ENCODE measurements at places on chromosomes 5 and 9. TPM values are rescaled to one million over a fixed set of nuclear protein-coding genes. Genes with fewer than 3 reads are reported as not detected.

DNA sequence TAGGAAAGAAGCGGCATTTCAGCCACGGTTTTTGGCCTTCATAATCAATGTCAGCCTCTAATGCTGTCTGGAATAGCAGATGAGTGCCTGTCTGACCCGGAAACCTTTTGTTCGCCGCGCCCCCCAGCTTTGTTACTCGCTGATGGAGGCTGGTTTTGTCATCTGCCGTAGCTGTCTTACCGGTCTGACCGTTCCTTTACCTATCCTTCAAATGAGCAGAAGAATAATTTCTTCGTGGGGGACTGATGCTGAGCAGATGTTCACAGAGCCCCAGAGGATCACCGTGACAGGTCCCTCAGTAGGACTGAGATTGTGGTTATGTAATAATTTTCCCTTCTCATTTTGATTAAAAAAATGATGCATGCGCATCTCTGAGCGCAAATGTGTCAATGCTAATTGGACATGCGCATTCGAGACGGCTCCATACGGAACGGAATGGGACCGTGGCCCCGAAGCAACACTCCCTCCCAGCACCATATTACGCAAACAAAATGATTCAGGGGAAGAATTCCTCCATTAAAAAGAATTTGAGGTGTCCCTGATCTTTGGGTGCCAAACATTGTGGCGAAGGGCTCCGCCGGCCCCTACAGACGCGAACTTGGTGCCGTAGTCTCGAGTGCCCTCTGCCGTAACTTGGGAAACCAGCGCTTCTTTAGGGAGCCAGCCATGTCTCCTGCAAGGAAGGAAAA, 27.6 kb downstream of the TLX3 start:
- no peak for DNase-seq

The ACOT12 gene
- total RNA-seq = 0.14 TPM

DNA sequence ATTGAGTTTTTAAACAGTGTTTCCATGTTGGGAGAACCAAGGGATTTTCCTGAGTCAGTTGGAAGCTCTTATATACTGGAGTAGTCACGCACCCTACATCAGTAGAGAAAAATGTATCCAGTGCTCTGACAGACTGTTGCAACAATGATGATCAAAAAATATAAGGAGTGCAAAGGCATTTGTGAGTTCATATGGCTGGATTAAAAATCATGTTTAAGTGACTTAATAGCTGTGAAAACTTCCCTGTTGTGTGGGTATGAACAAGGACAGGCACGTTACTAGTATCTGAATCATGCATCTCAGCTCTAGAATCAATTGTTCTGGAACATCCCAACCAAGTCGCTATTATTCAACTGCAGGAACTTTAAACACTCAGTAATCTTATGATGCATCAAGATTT, 229.7 kb downstream of the ROR2 start:
- DNase-seq = no peak

The LRRC70 gene
- 5.4 TPM for total RNA-seq

DNA sequence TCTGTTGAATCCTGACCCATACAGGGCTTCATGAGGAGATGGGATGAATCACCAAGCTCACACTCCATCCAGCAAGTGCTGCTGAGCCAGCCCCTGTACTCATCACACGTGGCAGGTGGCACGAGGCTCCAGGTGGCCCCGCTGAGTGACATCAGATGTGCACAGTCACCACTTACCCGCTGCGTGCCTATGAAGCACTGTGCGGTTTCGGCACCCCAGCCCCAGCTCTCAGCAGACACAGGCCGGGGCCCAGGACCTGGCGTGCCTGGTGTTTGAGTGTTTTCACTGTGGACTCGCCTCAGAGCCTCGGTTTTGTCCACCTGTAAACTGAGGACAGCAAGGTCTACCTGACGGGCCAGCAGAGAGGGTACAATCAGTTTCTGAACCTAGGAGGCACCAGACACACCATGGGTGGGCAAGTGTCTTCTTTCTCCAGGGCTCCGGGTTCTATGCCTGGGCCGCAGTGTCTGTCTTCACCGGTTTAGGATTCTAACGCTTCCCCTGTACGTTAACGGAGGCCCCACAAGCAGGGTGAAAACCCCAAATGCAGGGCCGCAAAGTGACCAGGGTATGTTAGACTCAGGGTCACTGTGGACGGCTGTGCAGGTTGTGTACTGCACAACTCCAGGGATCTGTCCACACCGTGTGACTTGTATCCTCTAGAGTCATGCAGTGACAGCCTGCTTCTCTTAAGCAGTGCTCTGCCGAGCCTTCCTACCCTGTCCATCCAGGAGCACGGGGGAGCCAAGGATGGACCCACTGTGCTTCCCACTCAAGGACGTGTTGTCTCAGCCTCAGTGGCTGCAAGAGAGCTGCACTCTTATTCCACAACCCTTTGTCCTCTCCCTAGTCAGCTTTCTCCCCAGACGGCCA, 44.3 kb upstream of the COL5A1 start:
- peak; percentile 56 for DNase-seq

The FOXD4 gene
- 0.24 TPM for total RNA-seq

- no peak for DNase-seq
These were observed 17.2 kb upstream of the EFNA5 start for GRCh38 chr5:107687937-107688336.

The INSL6 gene
- not detected for total RNA-seq

The NTNG2 gene
- 5.0 TPM for total RNA-seq

- DNase-seq = peak; percentile 71
These were observed 15.3 kb downstream of the TERT start for GRCh38 chr5:1279443-1280151.

- no peak for DNase-seq
These were observed 65.0 kb upstream of the DAP start for GRCh38 chr5:10825897-10826644.

DNA sequence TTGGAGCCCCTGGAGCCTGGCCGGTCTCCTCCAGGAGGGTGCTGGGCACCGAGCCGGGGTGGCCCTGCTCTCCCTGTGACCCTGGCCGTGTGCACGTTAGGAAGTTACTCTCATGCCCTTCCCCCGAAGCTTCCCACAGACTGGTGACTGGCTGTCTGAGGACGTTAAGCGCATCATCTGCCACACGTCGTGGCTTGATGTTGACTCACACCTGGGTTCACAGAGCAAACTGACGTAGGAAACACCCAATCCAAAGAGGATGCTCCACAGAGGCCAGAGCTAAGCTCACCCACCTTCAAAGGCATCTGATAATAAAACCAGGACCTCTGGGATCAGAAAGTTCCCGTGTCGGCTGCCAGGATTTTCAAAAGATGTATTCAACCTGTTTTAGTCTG, 152.9 kb upstream of the PHYKPL start:
- DNase-seq = peak; percentile 22

- DNase-seq = no peak
These were observed 102.5 kb downstream of the CAMSAP1 start for GRCh38 chr9:135804581-135805421.

The DNAH5 gene
- 0.57 TPM for total RNA-seq

The ZNF618 gene
- total RNA-seq = 9.2 TPM

Data from posterior vena cava (tissue), 2 donors.